ENCODE measurements at places on chromosomes 3 and 15. TPM values are rescaled to one million over a fixed set of nuclear protein-coding genes. Genes with fewer than 3 reads are reported as not detected.

- no peak for DNase-seq
Observed at GRCh38 chr15:99485992-99486370, 79.8 kb upstream of the MEF2A start.

IREB2 gene
- 26.0 TPM for total RNA-seq

STRIT1 gene
- not detected for total RNA-seq

B2M gene
- total RNA-seq = 2,080 TPM

UACA gene
- 170 TPM for total RNA-seq

ARGFX gene
- total RNA-seq = not detected

TRPC1 gene
- 14.0 TPM for total RNA-seq

DNA sequence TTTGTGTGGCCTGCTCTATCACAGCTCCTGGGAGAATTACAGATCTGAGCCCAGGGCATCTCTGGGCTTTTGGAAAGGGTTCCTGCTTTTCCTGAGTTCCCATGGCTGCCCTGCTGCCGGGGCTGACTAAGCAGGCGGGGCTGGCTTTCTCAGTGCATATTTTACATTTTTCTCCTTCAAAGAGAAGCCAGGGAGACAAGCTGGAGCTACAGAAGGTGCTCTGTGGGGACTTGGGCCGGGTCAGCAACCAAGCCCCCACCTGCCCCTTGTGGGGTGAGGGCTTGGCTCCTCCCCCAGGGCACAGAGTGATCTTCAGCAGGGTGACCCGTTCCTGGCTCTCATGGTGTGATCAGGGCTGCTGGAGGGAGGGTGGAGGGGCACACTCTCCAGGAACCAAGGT is 17.4 kb downstream of the ABTB1 start:
- DNase-seq = no peak

- DNase-seq = no peak
Observed at GRCh38 chr15:69713726-69714559, 261.3 kb downstream of the RPLP1 start.

DNA sequence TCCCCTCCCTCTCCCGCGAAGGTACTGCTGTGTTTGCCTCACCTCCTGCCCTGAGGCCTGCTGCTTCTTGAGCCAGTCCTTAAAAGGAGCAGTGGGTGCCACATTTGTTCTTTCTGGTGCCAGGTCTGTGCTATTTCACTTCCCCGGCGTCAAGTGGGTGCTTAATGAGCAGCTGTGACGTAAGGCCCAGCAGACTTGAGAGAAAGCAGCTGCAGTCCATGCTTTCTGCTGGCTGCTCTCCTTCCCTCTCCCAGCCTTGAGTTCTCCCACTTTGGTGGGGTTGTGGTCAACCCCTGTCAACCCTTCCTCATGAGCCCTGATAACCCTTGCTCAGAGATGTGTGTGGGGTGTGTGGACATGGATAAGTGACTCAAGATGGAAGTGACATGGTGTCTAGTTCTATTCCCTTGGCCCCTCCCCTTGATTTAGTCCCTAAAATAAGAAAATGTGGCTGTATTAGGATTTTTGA is 6.9 kb downstream of the INAFM2 start:
- no peak for DNase-seq

DNA sequence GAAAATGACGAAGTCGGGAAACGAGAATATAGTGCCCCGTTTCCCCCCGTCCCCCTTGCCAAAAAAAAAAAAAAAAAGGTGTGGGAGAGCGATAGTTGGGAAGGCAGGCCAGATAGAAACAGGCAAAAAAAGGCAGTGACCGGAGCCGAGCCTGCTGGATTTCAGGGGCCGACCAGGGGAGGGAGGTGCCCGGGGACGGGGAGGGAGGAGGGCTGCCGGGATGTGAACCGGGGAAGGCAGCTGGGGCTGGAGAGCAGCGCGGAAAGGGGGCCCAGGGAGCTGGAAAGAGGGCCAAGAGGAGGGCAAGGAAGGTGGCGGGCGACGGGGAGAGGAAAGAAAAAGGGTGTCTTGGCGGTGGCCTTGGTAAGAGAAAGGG is 837 bp downstream of the LRRN1 start:
- DNase-seq = no peak

GRCh38 chr15:73679180-73679579 is 5.0 kb upstream of the CD276 start:
- no peak for DNase-seq

Measured in dermis blood vessel endothelial cell (primary cell).